ENCODE measurements at places on chromosomes 5 and 9.

DNA sequence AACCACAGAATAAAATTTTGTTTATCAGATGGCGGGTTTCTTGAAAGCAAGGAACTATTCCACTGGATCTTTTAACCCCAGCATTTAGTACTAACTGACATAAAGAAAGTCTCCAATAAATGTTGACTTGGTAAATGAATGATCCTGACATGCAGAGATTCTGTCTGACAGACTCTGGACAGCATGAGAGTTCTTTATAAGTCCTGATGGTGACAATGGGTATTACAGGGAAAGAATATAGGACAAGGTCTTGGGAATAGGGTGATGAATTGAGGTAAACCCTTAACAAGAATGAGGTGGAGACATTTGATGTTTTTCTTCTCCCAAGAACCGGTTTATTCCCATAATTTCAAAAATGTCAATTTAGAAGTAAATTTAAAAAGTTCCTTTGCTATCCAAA, 453.9 kb downstream of the TUSC1 start:
- no peak for DNase-seq

GRCh38 chr5:158614951-158615350, 484.8 kb downstream of the EBF1 start:
- no peak for DNase-seq

- DNase-seq, result no peak
These were observed 358.7 kb upstream of the KLF4 start for GRCh38 chr9:107847978-107848964.

DNA sequence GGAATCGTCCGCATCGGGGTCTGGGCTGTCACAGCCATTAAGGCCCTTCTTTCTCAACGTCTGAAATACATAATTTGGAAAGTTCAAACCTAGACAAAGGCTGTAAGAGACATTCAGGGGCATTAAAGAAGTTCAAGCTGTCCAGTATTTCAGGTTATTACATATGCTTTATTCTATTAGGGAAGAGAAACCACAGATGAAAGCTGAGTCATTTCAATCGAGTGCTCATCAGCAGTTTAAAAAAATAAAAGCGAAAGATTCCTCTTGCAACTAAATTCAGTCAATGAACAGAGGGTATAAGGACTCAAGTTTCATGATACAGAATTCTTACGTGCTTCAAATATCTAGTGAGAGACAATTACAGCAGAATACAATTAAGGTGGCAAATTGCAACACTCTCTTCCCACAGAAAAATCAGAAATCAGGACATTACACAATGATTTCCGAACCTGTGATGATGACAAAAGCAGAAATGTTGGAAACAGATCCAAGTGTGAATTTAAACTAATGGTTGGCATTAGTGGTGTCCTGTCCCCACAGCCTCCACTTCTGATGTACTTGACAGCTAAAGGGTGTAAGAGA, 121.6 kb downstream of the MEF2C start:
- DNase-seq, result no peak

DNA sequence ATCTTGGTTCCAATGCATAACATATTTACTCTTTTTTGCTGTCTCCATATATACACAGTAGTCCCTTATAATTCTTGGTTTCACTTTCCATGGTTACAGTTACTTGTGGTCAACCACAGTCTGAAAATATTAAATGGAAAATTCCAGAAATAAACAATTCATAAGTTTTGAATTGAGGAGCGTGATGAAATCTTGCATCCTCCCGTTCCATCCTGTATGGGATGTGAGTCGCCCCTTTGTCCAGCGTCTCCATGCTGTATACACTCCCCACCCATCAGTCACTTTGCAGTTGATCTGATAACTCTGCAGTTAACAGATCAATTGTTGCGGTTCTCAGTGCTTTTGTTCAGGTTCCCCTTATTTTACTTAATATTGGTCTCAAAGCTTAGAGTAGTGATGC, 11.5 kb upstream of the FAF2 start:
- DNase-seq, result no peak

DNA sequence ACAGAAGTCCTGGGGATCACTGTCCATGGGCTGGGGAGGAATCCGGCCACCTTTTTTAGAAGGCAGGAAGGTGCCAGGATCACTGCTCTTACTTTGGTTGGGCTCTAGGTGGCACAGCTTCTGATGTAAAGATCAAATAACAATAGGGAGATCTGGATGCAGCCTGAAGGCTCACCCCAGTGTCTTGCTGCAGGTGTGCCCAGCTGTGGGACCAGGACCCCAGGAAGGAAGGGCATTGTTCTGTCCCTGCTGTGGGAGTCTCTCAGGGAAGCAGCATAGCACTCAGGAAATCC, 69.6 kb downstream of the DAB2IP start:
- DNase-seq, result no peak

GRCh38 chr5:83723031-83723430, 2.4 kb upstream of the HAPLN1 start:
- no peak for DNase-seq

- no peak for DNase-seq
These were observed 211.7 kb upstream of the GLRA1 start for GRCh38 chr5:152136321-152136720.

GRCh38 chr9:127109212-127109711, 13.2 kb downstream of the ANGPTL2 start:
- no peak for DNase-seq

- no peak for DNase-seq
These were observed 13.8 kb upstream of the NKD2 start for GRCh38 chr5:994821-995220.

- no peak for DNase-seq
These were observed 149.8 kb downstream of the MACIR start for GRCh38 chr5:103408408-103408807.

- DNase-seq, result no peak
These were observed 93.1 kb upstream of the TRPC7 start for GRCh38 chr5:136458481-136458880.

DNA sequence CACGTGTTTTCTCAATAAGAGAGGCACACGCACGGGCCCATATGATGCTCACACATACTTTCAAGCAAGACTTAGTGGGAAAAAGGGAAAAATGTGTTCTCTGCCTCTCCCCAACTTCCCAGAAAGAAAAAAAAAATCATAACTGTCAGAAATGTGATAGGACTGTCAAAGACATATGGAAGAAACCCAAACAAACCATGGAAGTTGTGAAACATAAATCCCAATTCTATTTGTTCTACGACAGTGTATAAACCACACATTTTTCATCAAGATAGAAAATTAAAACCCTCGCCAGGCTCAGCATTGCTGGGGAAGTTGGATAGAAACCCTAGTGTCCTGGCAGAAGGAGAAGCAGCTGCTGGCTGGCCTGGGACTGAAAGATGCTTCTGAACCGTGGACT, 211.9 kb downstream of the PAX5 start:
- no peak for DNase-seq

DNA sequence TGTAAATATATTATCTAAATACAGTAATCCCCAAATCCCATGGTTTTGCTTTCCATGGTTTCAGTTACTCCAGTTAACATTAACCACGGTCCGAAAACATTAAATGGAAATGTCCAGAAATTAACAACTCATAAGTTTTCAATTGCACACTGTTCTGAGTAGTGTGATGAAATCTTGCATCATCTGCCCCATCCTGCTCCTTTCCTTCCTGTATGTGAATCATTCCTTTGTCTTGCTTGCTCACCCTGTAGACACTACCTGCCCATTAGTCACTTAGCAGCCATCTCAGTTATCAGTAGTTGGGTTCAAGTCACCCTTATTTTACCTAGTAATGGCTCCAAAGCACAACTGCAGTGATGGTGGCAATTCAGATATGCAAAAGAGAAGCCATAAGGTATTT, 1568.5 kb upstream of the WWC1 start:
- DNase-seq, result no peak

DNA sequence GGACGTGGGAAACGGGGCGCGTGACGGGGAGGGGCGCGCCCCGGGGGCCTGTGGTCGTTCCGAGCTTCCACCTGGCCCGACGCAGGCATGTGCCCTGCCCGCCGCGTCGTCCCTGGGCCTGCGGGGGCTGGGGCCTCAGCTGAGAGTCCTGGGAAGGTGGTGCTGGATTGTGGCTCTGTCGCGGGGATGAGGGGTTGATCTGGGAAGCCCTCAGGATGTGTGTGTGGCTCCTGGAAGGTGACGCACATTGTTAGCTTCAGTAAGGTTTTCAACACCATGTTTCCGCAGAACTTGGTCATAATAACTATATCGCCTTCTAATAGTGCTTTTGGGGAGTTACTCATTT, 589.1 kb downstream of the MTRR start:
- DNase-seq, result no peak

DNA sequence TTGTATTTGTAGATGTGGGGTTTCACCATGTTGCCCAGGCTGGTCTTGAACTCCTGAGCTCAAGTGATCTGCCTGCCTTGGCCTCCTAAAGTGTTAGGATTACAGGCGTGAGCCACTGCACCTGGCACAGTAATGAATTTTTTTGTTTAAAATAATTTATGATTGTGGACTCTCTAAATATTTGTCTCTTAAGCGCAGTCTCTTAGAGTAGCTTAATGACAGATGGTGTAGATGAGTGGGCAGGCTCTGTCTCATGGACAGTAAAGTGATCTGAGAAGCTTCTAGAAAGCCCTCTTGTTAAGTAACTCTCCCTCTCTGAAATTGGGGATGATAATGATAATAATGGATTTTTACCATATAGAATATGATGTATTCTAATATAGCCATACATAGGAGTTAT, 47.5 kb upstream of the KIAA1958 start:
- DNase-seq, result no peak

DNA sequence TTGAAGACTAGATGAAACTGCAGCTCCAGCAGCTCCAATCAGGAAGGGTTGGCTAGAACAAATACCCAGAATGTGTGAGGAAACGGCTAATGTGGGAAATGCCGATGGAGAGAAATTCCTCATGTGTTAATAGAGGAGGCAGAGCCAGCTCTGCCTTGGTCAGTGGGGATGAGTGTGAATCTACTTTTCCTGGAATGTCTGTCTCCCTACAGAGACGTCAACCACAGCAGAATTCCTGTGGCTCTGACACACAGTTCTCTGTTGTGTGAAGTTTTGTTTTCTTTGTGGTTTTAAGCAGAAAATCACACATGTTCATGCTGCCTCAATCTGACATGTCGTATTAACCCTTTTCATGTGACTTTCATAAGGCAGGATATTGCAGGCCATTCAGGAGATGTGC, 476.6 kb upstream of the WWC1 start:
- no peak for DNase-seq

DNA sequence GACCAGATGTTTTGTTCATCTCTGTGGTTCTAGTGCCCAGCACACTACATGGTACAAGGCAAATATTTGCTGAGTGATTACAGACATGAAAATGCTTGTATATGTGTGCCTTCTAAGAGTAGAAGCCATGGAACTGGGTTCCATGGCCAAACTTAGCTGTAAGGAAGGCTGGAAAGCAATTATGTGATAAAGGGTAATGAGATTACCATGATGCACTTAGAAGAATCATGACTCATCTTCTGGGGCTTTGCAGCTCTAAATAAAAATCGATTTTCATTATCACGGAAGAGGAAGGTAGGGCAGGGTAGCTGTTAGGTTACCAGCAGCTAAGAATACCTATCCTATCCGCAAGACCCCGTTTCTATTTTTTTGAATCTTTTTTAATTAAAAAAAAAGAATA, 28.0 kb downstream of the RFK start:
- no peak for DNase-seq

GRCh38 chr9:134403682-134404301, 77.5 kb downstream of the RXRA start:
- no peak for DNase-seq

DNA sequence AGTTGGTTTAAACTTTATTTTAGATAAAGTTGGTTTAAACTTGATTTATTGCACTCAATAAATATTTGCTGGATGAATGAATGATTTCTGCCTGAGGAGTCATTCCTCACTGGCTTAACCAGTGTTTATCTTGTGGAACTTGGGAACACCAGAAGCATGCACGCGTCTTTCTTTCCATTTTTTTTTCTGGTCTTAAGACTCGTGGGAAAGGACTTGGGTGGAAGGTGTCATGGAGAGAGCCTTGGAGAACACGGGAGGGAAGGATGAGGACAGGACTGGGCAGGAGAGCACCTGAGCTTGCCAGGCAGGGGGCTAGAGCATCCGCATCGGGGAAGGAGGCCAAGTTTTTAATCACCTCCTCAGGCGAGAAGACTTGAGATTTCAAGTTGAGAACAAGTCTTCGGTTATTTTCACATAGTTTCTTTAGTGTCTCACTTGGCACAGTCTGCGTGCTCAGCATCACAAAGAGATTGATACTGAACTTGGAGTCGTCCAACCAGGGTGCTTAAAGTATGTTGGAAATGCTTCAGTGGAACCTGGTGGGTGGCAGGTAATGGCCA, 144.2 kb downstream of the PDZD2 start:
- DNase-seq, result no peak

DNA sequence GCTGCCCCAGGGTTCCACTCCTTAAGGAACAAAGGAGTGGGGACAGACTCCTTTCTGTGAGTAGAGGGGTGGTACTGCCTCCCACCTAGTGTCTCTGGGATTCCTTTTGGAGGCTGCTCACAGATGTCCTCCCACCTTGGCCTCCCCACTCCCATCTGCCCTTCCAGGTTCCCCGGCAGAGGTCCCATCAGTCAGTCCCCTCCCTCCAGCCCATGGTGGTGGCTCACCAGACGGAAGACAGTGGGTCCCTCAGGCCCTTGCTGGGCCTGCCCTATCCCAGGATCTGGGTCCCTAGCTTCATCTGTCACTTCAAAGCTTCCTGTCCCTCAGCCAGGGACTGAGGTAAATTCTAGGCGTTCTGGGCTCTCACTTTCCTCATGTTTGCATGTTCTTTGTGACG, 35.6 kb upstream of the NEK6 start:
- no peak for DNase-seq

- no peak for DNase-seq
These were observed 37.9 kb downstream of the LMNB1 start for GRCh38 chr5:126814721-126815404.

GRCh38 chr9:18730241-18730640, 256.3 kb downstream of the ADAMTSL1 start:
- no peak for DNase-seq

GRCh38 chr9:28034242-28034641, 461.0 kb upstream of the C9orf72 start:
- DNase-seq, result no peak

DNA sequence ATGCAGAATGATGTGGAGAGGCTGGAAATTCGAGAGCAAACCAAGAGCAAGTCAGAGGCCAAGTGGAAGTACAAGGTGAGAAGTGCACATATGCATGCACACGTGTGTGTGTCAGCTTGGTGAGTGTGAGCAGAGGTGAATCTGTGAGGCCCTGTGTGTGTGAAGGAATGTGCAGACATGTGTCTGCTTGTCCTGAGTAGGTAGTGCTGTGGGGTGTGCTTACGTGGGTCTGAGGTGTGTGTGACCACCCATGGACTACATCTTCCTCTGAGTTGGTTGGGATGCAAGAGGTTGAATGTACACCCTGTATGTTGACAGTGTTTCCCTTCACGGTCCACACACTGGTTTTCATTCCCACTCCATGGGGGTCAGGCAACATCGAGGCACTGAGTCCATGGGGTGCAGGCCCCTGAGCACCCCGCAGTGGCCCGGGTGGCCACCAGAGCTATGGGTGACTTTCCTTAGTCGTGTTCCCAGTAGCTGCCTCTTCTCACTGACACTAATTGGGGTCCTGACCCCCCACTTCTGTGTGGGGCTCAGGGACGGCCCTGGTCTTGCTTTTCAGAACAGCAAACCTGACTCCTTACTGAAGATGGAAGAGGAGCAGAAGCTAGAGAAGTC, 86.7 kb downstream of the PHF2 start:
- no peak for DNase-seq

GRCh38 chr9:80954521-80954920, 734.8 kb downstream of the TLE1 start:
- DNase-seq, result no peak

Data from NCI-H2081 treated with DMSO at 0.1 percent for 48 hours (cell line).